GM12878 (cell line): ENCODE measurements at places on chromosomes 5 and 9. TPM values are rescaled to one million over a fixed set of nuclear protein-coding genes. Genes with fewer than 3 reads are reported as not detected.

RORB gene
- total RNA-seq = not detected in 2 replicates

GCNT4 gene
- total RNA-seq = 0.03 TPM in 1 of 2 replicates, not detected in the other

S100Z gene
- total RNA-seq = 0.44 TPM in 1 of 2 replicates, not detected in the other

SOWAHA gene
- total RNA-seq = 0.10 TPM in 1 of 2 replicates, not detected in the other

AFAP1L1 gene
- total RNA-seq = not detected in 2 replicates

ADRA1B gene
- not detected in 2 replicates for total RNA-seq

SYNPO gene
- total RNA-seq = 21.0 and 21.8 TPM in 2 replicates

TTC33 gene
- 10.0 and 11.0 TPM in 2 replicates for total RNA-seq

FOXI1 gene
- total RNA-seq = not detected in 2 replicates

C9orf85 gene
- 9.0 and 9.1 TPM in 2 replicates for total RNA-seq

IRGM gene
- 0.38 TPM in 1 of 2 replicates, not detected in the other for total RNA-seq

C1QTNF3 gene
- total RNA-seq = 1.1 TPM in 2 replicates

ETF1 gene
- total RNA-seq = 130 and 138 TPM in 2 replicates
